ENCODE measurements at places on chromosomes 7 and 10.
A peak's percentile ranks its signal among the peaks of the same experiment; 100 is the strongest.

DNA sequence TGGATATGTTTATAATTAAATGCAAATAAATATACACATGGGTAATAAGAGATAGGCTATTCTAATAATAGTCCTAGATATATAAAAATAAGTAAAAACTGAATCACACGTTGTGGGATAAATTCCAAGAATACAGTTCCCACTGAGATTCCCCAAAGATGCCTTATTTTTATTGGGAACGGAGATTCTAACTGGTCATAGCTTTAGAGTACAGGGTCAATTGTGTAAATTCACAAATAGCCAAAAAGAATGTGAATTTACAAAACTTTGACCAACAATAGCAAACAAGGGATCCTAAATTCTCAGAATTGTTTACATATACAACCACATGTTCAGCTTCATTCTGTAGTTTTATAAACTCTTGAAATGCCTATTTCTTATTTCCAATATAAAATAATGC lies 65.0 kb downstream of the VSTM4 start:
- no peak for DNase-seq

- no peak for DNase-seq
Measured at GRCh38 chr7:116679500-116679899, 7.5 kb downstream of the MET start.

DNA sequence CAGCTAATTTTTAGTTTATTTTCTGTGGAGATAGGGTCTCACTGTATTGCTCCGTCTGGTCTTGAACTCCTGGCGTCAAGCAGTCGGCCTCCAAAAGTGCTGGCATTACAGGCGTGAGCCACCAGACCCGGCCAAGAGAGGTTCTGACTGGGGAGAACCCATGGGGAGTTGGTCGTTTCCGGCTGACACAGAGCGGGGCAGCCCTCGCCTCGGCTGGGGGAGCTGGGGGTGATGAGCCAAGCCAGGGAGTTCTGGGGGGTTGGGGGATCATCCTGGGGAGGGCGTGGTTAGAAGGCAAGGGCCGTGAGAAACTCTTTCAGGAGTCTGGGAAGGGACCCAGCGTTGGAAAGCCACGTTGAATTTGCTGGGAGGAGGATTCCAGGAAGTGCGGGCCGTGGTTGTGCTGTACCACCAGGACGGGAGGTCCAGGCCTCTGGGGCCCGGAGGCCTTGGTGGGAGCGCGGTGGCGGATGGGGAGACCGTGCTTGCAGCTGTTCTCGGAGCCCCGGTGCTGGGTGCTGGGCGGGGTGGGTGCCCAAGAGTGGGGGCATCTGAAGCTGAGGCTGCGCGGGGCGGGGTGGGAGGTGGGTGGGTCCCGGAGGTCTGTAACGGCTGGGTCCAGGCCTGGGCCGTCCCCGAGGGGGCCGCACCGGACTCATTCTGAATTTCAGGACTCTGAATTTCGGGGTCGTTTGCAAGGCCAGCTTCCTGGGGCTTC lies 8.4 kb upstream of the ZNF853 start:
- DNase-seq = no peak

- DNase-seq = no peak
Measured at GRCh38 chr7:27123477-27124053, 7.0 kb downstream of the HOXA4 start.

- no peak for DNase-seq
Measured at GRCh38 chr7:16710651-16711050, 42.9 kb upstream of the TSPAN13 start.

- DNase-seq = peak; percentile 4
Measured at GRCh38 chr7:133230591-133231194, 22.2 kb upstream of the EXOC4 start.

GRCh38 chr10:122894261-122894944 lies 15.0 kb upstream of the FAM24B start:
- no peak for DNase-seq

Data from stimulated activated naive CD4-positive, alpha-beta T cell treated with Interleukin-2 at 50 U/mL for 16 hours (primary cell).